ENCODE measurements at places on chromosomes 11 and 22. TPM values are rescaled to one million over a fixed set of nuclear protein-coding genes. Genes with fewer than 3 reads are reported as not detected.

GRCh38 chr11:72772059-72772458 is 19.9 kb upstream of the ARAP1 start:
- no peaks in the 10 kb centered on the region for H3K36me3 ChIP-seq
- DNase-seq = no peak
- H3K27ac ChIP-seq = no peak overlapping the region
- H3K27me3 ChIP-seq = no peaks in the 10 kb centered on the region
- H3K4me3 ChIP-seq = no peak overlapping the region
- H3K4me1 ChIP-seq = no peaks in the 10 kb centered on the region

GRCh38 chr11:67642173-67643120 is 2.9 kb upstream of the TBX10 start:
- no peaks in the 10 kb centered on the region for H3K27me3 ChIP-seq
- H3K27ac ChIP-seq = no peak overlapping the region
- no peak for DNase-seq

GRCh38 chr11:61507012-61507768 is 1.4 kb upstream of the LRRC10B start:
- DNase-seq = no peak
- H3K4me3 ChIP-seq = no peak overlapping the region
- no peaks in the 10 kb centered on the region for H3K36me3 ChIP-seq
- no peaks in the 10 kb centered on the region for H3K27me3 ChIP-seq
- H3K27ac ChIP-seq = no peak overlapping the region

COX8A gene
- total RNA-seq = 178 TPM

PHOX2A gene
- not detected for total RNA-seq
